NCI-H510A treated with DMSO at 0.1 percent for 48 hours (cell line): ENCODE measurements at places on chromosomes 12 and 14.

DNA sequence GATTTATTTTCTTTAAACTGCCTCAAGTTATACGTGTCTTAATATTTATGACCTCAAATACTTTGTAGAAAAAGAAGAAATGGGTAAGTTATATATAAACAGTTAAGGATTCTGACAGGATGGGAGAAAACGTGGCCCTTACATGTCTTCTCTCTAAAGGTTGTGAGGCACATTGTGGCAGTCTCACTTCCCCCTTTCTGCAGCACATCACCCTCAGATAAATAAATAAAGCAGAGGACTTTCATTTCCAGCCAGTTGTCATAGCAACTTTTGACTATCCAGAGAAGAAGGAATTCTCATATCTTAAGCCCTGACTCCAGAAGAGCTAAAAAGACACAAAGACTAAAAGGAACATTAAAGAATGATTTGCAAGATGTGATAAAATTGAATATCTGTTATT lies 28.8 kb upstream of the CEP83 start:
- DNase-seq = no peak

DNA sequence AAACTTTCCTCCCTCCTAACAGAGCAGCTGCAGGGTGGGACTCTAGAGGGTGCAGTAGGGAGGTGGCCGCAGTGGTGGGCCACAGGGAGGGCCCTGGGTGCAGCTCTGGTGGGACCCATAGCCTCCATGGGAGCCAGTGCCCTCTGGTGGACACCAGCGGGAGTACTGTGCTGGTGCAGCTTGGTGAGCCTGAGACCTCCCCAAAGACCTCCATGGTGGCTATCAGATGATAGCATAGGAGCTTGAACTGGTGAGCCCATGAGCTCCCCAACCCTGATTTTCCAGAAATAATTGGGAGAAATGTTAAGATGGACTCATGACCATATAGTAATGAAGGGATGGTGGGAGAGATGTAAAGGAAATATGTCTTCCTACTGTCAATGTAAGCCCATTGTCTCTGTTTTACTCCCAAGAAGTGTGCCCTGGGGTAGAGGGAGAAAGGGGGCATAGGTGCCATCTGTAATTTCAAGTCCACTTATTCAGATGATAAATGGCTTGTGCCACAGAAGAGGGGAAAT lies 98.7 kb downstream of the GAS2L3 start:
- no peak for DNase-seq

DNA sequence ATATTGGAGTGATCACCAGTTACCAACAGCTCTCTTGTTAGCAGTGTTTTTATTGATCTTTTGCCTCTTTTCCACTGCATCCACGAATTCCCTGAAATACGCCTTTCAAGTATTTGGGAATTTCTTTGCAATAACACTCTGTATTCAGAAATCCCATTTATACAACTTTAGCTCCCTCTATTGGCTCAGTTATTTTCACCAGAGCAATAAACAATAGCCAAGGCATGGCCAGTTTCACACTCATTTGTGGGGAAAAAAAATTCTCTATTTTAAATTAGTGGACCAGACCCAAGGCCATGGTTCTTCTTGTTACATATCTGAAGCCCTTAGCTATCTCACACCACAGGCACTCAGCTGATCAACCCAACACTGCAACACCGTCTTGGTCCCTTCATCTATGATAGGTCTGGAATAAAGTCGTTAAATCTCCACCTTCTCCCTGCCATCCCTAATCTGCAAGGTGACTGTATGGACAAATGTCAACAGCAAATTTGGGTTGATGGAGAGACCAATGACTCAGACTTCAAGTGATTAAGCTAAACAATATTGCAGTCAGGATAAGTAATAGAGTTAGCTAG lies 92.4 kb upstream of the TMEM260 start:
- DNase-seq = no peak

DNA sequence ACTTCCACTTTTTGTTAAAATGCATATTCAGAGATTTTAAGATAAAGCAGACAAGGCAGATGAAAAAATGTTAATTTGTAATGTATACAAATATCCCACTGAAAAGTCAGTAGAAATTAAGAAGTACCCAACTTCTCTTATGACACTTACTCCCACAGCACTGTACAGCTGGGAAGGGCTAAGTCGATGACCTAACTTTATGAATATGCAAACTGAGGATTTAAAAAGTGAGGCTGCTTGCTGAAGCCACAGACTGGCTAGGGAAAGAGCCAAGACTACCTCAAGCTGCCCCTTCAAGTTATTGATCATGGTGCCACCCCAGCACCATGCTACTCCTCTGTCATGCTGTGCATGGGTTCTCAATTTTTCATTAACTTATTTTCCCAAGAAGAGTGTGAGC lies 17.0 kb downstream of the PPM1H start:
- no peak for DNase-seq

DNA sequence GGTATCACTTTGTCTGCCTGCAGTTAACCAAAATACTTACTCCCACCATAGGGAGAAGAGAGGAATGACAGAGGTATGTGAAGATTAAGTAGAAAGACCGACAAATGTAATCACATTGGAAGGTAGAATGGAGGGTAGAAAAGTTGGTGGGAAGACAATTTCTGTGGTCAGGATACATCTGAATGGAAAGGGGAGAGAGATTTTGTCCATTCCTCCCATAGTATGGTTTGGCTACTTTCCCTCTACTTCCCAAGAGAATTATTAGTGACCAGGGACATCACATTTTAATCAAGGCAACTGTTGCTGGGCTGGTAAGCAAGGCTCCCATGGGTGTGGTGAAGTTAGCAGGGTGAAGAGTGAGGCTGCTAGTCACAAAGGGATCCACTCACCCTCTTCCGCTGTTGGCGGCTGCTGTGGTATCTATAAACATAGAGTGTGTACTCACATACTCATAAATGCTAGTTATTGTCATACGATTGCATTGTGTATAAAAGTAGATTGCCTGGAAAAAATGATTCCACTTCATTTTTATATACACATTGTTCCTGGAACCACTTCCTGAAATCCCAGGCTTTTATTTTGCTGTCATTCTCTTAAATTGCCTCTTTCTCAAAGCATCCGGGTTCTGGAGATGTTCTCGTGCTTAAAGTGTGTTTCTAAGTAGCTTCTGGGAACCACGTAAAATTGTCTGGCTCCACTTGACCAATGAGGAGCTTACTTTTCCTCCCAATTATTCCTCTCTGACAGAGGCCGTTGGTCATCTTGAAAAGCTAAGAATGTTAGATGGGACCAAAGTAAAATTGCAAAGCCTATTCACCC lies 413.1 kb downstream of the ZFP36L1 start:
- DNase-seq = peak; percentile 35

DNA sequence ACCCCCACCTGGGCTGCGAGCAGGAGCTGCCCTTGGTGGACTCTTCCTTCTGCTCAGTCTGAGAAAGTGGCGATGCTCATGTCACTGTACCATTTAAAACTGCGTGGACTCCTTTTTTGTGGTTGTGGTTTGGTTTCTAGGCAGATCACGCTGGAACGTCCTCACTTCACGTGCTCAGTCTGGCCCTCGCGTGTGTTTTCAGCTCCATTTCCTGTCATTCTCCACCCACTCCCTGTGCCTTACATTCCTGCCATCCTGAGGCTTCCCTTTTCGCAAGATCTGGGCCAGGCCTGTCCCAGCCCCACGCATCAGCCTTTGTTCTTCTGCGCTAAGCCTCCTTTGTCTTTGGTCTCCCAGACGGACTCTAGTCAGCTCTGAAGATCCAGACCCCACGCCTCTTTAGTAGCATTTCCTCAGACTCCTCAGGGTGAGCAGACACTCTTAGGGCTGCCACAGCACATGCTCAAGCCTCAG lies 105.4 kb downstream of the FBXL14 start:
- DNase-seq = no peak

DNA sequence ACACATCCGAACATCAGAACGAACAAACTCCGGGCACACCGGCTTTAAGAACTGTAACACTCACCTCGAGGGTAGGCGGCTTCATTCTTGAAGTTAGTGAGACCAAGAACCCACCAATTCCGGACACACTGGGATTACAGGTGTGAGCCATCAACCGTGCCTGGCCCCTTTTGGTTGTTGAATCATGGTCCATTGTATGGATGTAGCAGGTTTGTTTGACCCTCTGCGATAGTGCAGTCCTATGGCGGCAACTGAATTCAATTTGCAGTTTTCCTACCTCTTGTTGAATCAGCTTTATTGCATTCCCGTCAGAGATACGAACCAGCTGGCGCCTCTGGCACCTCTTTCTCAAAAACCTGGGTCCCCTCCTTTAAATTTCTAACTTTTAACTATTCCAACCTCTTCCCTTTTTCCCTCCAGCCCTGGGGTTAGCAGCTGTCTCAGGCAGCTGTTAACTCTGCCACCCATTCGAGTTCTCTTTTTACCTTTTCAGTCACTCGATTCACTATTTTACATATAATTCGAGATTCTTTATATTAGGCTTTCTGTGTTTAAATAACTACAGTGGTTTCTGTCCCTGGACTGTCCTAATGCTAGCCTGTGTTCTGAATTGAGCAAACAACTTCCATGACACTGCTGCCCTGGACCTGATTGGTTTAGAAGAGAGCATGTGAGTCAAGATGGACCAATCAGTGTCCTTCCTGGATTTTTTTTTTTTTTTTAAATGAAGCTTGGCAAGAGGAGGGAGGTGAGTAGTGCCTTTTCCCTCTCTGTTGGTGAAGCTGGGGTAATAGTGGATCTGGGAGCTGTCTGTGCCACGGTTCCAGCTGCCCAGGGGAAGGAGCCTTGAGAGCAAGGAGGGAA lies 261.5 kb downstream of the PCNX1 start:
- DNase-seq = no peak

- no peak for DNase-seq
Observed at GRCh38 chr12:61272441-61272840, 987.8 kb upstream of the USP15 start.

GRCh38 chr14:21036751-21037150 lies 2.1 kb upstream of the RNASE13 start:
- no peak for DNase-seq

GRCh38 chr12:509500-509899 lies 49.8 kb downstream of the B4GALNT3 start:
- peak; percentile 81 for DNase-seq

GRCh38 chr12:57775563-57776246 lies 3.3 kb downstream of the EEF1AKMT3 start:
- DNase-seq = no peak

DNA sequence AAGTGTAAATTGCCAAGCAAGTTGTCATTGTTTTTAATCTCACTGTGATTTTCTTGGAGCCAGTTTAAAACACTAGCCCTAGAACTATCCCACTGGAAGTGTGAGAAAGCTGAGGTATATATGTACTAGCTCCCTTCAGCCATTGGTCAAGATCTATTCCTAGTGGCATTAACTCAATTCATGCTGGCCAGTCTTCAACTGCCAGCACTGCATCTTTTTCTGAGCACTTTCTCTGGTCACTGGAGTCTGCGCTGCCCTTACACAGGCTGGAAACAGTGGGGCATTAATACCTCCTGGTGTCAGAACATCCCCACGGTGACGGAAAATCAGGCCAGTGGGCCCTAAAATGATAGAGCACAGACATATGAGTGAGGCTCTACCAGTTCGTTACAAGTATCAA lies 4.0 kb upstream of the NOVA1 start:
- no peak for DNase-seq

- peak; percentile 95 for DNase-seq
Observed at GRCh38 chr12:57455374-57456144, 452 bp downstream of the INHBE start.
